Bronchial smooth muscle cell (primary cell): ENCODE measurements at places on chromosomes 3 and 15. TPM values are rescaled to one million over a fixed set of nuclear protein-coding genes. Genes with fewer than 3 reads are reported as not detected.

The LRCH3 gene
- total RNA-seq = 44.6 and 50.9 TPM in 2 replicates

The CSPG5 gene
- 0.09 and 0.16 TPM in 2 replicates for total RNA-seq

The TMEM266 gene
- 0.16 and 0.17 TPM in 2 replicates for total RNA-seq

The CFAP20DC gene
- 1.0 and 1.6 TPM in 2 replicates for total RNA-seq

The ASB14 gene
- total RNA-seq = 0.17 TPM in 1 of 2 replicates, not detected in the other

The C2CD4B gene
- total RNA-seq = not detected in 2 replicates

The FANCD2OS gene
- not detected in 2 replicates for total RNA-seq
